GM23248 (cell line): ENCODE measurements at places on chromosomes 16 and 17. TPM values are rescaled to one million over a fixed set of nuclear protein-coding genes. Genes with fewer than 3 reads are reported as not detected.

The KRT15 gene
- total RNA-seq: 0.65 and 1.1 TPM in 2 replicates

The MARCHF10 gene
- 1.8 and 7.1 TPM in 2 replicates for total RNA-seq

The CORO1A gene
- total RNA-seq: 3.2 and 4.8 TPM in 2 replicates

The RAB26 gene
- total RNA-seq: not detected in 2 replicates

The ALOX15B gene
- not detected in 2 replicates for total RNA-seq

The CRISPLD2 gene
- 36.2 and 36.3 TPM in 2 replicates for total RNA-seq

The TAT gene
- total RNA-seq: not detected in 2 replicates

The TLCD3A gene
- 48.9 and 56.4 TPM in 2 replicates for total RNA-seq

DNA sequence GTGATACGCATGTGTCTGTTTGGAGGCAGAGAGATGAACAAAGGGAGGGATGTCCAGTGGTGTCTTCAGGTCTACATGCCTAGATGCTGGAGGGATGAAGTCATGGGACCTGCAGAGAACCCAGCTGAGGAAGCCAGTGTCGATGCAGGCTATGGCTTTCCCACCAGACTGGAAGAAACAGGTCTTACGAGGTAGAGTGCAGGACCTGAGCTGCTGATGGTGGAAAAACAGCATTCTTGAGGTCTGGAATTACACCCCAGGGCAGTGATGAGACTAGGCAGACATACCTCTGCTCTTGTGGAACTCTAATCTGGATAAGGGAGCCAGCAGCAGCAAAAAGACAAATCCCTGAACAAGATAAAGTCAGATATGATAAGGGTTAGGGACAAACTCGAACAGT is 37.4 kb downstream of the ARSG start:
- DNase-seq: no peak

DNA sequence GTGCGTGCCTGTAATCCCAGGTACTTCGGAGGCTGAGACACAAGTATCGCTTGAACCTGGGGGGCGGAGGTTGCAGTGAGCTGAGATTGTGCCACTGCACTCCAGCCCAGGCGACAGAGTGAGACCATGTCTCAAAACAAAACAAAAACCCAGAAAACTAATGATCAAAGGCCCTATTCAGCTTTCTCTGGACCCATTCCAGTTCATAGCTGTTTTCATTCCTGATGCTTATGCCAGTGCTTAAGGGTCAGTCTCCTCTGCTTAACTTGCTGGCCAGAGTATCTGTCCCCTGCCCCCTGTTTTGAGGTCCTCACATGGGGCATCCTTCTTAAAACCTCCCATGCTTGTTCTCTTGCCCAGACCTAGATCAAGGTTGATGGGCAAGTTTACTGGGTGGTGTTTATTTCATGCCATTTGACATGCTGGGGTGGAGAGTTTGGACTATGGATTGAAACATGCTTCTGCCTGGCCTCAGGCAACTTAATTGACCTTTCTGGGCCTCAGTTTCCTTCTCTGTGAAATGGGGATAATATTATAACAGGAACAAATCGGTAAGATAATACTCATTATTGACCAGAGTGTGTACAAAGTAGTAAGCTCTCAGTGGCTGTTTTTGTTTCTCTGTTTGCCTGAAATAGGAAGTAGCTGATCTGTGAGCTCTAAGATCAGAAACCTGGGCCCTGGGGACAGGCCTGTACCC is 369.8 kb downstream of the CPPED1 start:
- DNase-seq: no peak

GRCh38 chr16:19472482-19472881 is 49.4 kb downstream of the GDE1 start:
- no peak for DNase-seq

DNA sequence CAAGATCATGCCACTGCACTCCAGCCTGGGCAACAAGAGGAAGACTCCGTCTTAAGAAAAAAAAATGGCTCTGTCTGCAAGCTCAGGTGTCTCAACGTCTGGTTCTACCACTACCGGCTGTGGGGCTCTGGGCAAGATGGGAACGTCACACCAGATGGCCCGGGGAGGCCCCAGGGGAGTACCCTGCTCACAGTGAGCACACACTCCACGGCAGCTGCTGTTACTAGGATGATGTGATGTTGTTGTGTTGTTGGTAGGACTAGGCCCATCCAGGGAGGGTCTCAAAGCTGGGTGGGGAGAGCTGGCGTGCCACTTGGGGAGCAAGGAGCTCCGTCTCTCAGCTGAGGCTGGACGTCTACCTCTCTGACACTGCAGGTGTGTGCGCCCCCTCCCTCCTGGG is 9.4 kb upstream of the NPTX1 start:
- DNase-seq: no peak

DNA sequence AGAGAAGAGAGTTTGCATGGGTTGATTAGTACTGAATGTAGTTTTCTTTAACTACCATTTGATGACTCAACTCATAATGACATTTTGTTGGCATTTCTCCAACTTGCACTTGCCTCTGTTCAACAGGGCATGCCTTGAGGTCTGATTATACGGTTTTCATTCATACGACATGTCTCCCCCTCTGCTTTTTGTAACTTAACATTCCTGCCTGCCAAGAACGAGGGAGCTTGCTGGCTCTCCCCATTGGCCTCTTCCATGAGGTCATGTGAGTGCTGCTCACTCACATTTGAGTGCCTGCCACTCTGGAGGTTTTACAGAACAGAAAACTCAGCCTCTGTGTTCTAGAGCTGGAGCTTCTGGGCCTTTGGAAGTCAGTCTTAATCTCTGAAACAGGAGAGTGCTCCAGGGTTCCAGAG is 19.7 kb downstream of the MAP2K6 start:
- DNase-seq: no peak

- no peak for DNase-seq
These were observed 112.9 kb upstream of the SMURF2 start for GRCh38 chr17:64774888-64775540.

GRCh38 chr16:4176906-4177417 is 60.7 kb upstream of the ADCY9 start:
- DNase-seq: peak; percentile 91

DNA sequence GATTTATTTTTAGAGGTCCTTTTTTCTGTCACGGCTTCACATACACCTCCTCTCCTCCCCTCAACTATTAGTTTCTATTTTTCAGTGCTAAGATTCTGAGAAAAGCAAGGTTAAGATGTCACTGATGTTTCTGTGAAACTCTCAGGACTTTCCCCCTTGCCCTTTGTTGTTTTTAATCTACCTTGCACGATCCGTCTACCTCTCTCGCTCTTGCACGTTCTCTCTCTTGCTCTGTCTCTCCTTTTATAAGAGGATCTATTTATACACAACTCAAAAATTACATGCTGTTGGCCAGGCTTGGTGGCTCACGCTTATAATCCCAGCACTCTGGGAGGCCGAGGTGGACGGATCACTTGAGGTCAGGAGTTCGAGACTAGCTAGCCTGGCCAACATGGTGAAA is 43.6 kb downstream of the RPA1 start:
- no peak for DNase-seq

- peak; percentile 85 for DNase-seq
These were observed at the start of gene ZNRF1 for GRCh38 chr16:74998481-74999218. Gene ZNRF1, plus strand, starts transcription at chr16:74999024. Its CDS starts 648 bp downstream, at chr16:74999672.

GRCh38 chr16:77414752-77415231 is 20.0 kb downstream of the ADAMTS18 start:
- DNase-seq: peak; percentile 36
